ENCODE measurements at places on chromosomes 1 and 21.

DNA sequence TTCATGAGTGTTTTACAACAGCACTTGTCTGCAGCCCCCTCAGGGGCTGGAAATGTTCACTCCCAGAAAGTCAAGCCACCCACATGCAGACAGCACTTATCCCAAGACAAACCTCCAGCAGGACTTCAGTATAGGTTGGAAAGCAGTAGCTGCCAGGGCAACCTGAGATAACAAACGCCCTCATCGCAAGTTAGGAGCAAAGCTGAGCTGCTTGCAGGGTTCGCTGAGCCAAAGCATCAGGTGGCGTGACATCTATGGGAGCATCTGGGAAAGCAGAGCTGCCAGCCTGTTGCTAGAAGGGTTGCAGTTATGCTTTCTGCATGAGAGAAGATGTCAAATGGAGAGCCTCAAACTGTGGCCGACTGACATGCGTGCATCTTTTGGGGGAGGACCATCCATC lies 4.2 kb upstream of the STXBP3 start:
- DNase-seq: no peak

DNA sequence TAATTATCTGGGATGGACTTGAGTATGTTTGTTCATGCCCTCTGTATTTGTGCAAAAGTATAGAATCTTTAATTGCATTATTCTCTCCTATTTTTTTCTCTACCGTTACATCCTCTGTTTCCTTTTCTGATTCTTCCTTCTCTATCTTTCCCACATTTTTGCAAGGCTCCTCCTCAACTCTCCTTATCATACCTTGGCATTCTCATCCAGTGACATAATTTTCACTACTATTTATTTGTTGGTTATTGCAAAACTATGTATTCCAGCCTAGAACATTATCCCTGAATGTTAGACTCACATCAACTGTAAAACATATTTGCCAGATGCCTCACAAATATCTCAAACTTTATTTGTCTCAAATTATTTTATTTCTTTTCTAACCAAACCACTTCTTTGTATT lies 381.9 kb downstream of the COL11A1 start:
- no peak for DNase-seq

DNA sequence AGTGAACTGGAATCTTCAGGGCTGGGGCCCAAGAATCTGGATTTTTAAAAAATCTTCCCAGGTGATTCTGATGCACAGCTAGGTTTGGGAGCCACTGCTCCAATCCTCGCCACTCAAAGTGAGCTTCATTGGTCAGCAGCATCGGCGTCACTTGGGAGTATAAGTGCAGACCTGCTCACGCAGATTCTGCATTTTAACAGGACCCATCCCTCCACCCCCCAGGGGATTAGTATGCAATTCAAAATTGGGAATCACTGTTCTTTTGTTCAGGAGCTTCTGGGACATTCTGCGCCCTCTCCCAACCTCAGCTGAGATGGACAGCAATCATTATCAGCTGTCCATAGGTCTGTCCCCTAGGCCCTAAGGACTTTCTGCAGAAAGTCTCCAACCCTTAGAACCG lies 53.5 kb downstream of the LGR6 start:
- DNase-seq: no peak

DNA sequence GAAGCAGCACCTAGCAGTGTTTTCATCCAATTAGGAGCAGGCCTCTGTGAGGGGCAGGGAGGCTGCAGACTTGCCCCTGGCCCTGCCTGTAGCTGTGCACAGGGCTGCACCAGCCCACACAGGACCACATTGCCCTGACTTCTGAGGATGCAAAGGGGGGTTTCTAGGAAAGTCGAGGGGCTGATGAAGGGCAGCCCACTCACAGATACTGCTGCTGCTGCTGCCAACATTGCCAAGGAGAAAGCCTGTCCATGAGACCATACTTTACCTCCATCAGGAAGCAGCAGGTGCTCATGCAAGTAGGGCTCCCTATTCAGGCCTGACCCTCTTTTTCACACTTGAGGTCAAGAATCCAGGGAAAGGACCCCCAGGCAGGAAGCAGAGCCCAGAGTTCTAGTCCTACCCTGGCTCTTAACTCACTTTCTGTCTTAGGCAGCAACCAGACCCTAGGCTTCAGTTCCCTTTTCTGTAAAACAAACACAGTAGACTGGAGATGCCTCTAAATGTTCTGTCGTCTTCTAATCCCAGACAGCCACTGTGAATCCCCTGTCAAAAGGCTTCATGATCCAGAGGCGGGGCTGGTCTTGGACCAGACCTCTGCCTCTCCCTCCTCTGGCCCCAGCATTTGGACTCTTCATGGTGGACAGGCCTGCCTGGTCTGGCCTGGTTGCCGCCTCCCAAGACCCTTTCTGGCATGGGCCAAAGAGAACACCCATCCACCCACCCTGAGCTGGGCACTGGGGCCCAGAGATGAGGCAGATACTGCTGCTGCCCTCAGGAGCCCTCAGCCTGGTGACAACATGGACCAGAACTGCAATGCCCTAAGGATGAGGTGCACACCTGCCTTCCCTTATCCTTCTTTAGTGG lies 120.2 kb downstream of the GLIS1 start:
- no peak for DNase-seq

- DNase-seq: no peak
Observed at GRCh38 chr1:6783936-6784559, 1.2 kb upstream of the CAMTA1 start.

DNA sequence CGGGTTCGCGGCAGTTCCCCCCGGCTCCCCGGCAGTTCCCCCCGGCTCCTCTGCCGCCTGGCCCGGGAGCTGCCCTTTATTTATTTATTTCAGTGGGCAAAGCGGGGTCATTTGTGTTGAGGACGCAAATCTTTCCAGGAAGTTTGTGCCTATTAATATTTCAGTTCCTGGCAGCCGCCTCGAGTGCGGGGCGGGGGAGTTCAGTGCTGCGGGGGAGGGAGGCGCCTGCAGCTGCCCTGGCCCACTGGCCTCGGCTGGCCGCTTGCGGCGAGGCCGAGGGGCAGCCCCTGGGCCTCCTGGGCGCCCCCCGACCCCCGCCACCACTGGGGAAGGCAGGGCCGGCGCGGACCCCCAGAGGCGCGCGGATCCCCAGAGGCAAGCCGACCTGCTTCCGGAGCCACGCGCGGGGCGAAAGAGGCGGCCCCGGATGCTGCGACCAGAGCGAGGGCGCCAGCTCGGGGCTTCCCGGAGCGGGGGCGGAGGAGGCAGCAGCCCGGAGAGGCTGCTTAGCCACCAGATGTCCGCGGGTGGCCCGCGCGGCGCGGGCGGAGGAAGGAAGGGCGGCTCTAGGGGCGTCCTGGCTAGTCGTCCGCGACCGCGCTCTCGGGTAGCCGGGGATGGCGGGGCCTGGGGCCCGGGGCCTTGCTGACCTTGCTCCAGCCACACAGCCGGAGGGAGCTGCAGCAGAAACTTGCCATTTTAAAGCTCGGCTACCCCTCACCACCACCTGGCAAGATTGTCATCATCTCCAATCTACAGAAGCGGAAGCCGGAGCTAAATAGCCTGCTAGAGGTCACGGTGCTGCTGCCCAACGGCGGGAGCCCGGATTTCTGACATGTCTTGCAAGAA lies 48.0 kb downstream of the H3-3A start:
- peak; percentile 42 for DNase-seq

DNA sequence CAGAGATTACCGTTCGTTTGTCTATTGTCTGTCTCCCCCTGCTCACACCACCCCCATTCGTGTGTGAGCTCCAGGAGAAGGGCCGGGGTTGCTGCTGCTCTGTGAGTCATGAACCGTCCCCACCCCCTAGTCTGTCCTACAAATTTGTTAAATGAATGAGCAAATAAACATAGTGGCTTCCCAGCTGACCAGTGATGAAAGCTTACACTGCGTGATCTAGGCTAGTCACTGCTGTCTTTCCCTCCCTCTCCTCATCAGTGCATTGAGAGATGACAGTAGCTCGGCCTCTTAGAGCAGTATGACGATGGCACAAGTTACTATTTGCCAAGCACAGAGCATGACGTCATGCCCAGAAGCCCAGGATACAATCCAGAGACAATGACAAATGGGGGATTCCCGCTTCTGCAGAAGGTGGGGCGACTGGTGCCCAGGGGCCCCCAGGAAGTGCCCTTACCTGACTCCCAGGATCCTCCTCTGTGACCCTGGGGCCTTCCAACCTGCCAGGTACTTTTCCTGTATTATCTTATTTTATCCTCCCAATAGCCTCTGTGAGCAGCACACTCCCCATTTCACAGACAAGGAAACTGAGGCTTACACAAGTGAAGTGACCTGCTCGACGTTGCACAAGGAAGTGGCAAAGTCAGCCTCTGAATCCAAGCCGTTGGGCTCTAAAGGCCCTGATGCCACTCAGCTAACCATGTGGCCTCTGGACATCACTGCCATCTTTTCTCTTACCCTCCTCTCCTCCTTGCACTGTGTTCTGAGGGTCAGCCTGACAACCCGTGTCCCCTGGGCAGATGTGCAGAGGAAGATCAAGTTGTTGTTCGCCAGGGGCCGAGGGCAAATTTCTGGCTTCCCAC lies 8.6 kb upstream of the EPHA2 start:
- DNase-seq: peak; percentile 95

DNA sequence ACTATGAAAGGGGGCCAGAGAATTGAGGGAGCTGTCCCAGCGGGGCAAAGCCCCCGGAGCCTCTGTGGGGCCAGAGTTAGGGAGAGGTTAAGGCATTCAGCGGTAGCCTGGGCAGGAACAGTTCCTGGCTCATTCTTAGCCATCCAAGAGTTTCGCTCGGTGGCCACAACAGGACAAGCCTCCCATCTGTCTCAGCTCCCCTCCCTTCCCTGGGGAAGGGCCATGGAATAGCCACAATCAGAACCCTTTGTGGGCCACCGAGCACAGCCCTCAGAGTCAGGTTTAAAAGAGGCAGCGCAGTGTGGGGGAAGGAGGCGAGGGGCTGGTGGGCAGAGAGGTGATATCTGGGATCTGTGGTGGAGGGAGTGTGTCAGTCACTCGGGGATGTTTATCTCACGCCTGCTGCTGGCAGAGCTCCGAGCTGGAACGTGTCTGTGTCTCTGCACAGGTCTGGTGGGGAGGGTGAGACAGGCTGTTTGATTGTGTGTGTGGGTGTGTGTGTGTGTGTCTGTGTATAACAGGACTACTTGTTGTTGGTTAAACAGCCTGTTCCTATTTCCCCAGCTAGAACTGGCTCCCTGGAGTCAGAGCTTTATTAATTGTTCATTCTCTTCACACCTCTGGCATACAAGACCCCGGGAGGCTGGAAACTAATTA lies 49.6 kb upstream of the GOLT1A start:
- no peak for DNase-seq

DNA sequence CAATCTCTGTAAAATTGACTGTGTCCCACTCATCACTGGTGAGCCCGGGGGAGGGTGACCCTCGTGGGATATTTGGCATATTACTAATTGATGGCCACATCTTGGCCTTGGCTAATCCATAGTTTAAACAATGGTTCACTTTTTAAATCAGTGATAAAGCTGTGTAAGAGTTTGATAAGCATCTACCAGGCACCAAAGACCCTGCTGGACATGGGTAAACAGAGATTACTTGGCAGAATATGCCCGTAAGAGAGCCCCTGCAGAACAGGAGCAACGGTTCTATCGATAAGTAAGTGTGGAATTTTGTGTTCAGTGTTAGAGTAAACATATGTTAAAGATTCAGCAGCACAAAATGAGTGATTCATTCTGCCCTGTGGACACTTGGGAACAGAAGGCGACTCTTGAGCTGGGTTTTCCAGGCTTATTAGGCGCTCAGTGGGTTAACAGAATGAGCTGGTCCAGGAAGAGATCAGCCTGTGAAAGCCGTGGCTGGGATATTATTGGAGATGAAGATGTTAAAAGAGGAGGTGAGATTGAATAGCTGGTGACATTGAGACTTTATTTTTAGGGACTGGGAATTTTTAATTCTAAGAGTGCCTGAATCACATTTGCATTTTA lies 55.9 kb downstream of the CNST start:
- no peak for DNase-seq

GRCh38 chr1:204752688-204753040 lies 67.1 kb upstream of the LRRN2 start:
- no peak for DNase-seq

DNA sequence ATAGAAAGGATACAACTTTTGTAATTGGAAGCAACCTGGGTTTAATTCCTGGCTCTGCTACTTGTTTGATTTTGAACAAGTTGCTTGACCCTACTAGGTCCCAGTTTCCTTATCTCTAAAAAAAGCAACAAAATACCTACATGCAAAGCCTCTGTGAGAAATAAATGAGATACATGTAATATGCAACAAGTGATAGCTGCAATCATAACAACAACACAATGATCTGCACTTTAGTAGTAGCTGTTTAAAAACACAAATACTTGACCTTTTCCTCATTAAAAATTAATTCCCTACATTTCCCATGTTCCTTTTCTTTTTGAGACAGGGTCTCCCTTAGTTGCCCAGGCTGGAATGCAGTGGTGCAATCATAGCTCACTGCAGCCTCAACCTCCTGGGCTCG lies 40.0 kb downstream of the FRRS1 start:
- no peak for DNase-seq

- DNase-seq: peak; percentile 68
Observed at GRCh38 chr1:219085988-219086387, 87.7 kb upstream of the LYPLAL1 start.

- no peak for DNase-seq
Observed at GRCh38 chr1:163115887-163116286, 46.7 kb downstream of the RGS4 start.

DNA sequence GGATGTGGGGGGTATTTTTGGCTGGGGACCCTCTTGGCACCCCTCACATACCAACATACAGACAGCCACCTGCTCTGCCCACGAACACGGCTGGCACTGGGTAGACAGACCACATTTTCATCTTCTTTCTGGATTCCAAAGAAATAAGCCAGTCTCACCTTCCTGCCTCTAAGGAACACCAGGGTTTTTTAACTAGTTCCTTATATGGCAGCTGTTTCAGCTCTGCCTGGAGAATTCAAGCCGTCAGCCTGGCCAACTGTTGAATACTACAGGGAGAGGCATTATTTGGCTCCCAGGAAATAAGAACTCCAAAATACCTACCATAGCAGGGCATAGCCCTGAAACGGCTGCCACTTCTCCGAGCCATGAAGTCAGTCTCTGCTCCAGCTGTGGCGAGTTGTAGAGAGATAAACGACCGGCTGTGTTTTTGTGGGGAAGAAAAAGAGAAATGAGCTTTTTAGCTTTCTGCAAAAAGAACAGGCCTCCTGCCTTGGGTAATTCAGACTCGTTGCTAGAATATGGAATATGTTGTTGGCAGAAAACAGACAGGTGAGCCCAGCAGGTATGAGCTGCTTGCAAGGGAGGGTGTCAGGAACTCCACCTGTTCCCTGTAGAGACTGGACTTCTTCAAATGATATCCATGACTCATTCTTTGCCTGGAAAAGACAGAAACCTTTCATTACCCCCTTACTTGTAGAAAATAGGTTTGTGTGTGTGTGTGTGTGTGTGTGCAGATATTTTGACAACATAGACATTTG lies 51.8 kb downstream of the MT1HL1 start:
- no peak for DNase-seq

DNA sequence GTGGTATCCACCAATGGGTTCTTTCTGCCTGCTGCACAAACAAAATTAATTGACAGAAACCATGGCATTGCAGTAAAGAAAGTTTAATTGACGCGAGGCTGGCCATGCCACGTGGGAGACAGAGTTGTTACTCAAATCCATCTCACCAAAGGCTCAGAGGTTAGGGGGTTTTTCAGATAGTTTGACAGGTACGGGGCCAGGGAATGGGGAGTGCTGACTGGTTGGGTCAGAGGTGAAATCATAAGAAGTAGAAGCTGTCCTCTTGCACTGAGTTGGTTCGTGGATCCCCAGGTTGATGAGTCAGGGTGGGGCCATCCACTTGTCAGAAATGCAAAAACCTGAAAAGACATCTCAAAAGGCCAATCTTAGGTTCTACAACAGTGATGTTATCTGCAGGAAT lies 941 bp upstream of the TBCE start:
- DNase-seq: no peak
